ENCODE measurements at places on chromosomes 12 and 14.

GRCh38 chr12:104150416-104150815 lies 12.4 kb upstream of the NFYB start:
- no peak for DNase-seq

- DNase-seq, result no peak
These were observed 36.6 kb downstream of the RASSF8 start for GRCh38 chr12:25994901-25995625.

GRCh38 chr14:90699016-90699415 lies 117.2 kb downstream of the TTC7B start:
- no peak for DNase-seq

GRCh38 chr12:110856542-110856941 lies 9.8 kb downstream of the CCDC63 start:
- DNase-seq, result no peak

GRCh38 chr14:100303179-100303578 lies 3.1 kb downstream of the SLC25A29 start:
- no peak for DNase-seq

GRCh38 chr12:52965337-52965731 lies 16.4 kb downstream of the KRT18 start:
- DNase-seq, result no peak

- DNase-seq, result no peak
These were observed 202.6 kb downstream of the TMX1 start for GRCh38 chr14:51442513-51443175.

DNA sequence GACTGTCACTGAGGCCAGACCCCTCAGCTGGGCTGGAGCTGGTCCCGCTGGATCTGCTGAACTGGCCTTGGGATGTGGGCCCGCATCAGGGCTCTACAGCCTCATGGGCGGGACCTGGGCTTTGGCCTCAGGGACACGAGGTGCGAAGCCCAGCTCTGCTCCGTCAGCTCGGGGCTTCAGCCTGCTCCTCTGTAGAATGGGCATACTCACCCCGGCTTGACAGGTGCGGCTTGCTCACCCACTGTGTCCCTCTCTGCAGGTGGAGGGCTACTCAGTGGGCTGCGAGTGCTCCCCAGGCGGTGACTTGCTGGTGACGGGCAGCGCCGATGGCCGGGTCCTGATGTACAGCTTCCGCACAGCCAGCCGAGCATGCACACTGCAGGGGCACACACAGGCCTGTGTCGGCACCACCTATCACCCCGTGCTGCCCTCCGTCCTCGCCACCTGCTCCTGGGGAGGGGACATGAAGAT lies 57.6 kb downstream of the BEGAIN start:
- no peak for DNase-seq

DNA sequence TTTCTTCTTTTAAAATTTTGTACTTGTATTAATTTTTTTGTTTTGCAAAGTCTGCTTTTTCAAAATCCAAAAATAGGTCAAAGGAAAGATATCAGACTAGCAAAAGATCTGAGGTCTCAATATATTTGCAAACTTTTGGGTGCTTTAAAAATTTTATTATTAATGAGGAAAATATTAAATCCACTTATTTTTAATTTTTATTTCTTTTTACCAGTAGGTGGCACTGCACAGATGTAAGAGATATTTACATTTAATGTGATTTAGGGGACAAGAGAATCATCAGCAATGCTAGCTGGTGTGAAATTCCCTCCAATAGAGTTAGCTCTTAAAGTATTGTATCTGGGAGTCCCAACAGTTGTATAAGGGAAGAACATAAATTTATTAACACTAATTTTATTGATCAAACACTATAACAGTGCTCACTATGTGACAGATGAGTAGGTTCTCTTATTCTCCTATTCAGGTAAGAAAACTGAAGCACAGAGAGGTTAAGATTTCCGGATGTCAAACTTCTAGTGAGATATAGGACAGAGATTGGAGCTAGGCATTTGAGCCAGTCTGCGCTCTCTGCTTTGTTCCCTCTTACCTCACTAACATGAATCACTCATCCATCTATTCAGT lies 30.5 kb downstream of the ALX1 start:
- no peak for DNase-seq

GRCh38 chr12:65656891-65657351 lies 167.4 kb upstream of the HMGA2 start:
- no peak for DNase-seq

DNA sequence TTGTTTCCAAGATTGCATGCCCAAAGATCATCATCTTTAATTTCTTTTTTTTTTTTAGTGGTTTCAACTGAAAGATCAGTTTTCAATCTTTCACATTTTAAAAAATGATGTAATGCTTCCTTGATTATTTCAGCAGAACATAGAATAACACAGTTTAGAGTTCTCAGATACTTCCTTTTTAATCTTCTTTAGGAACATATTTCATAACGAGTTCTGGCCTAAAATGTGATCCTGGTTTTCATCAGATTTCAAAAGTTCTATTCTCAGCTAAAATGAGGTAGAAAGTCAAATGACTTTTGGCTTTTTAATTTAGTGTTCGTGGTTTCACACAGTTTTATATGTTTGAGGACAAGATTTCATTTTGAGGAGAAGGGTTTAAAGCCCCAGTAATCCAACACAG lies 40.0 kb upstream of the NR1H4 start:
- DNase-seq, result no peak

GRCh38 chr12:124603831-124604251 lies 36.4 kb upstream of the NCOR2 start:
- no peak for DNase-seq

Measured in stimulated activated CD4-positive, alpha-beta T cell treated with anti-CD3 and anti-CD28 coated beads, Interleukin-15, amount 100 ng/mL, for 1 hour (primary cell).